ENCODE measurements at places on chromosomes 2 and 18.

- no peak for DNase-seq
These were observed 46.7 kb downstream of the FANCL start for GRCh38 chr2:58194458-58194857.

DNA sequence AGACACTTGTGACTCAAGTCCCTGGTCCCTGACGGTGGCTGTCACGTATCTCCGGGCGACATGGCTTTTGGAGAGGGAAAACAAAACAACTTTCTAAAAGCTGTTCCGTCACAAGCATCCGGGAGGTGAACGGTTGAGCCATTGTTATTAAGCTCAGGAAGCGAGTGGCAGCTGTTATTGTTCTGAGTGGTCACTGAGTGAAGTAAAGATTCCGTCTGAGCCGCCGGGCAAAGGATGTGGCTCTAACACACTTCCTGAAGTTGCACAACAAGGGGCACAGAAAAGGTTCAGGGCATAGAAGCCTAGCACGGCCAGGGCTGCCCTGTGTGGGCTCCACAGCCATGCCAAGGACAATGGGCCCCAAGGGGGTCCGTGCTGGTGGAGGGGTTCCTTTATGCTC is 24.3 kb downstream of the INPP5D start:
- no peak for DNase-seq

DNA sequence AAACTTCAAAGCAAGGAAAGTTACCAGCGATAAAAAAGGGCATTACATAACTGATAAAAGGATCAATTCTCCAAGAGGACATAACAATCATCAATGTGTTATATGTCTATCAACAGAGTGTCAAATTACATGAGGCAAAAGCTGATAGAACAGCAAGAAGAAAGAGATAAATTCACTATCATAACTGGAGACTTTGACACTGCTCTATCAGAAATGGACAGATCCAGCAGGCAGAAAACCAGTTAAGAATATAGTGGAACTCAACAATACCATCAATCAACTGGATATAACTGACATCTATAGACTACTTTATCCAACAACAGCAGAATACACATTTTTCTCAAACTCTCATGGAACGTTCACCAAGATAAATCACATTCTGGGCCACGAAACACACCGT is 65.0 kb downstream of the ROCK2 start:
- DNase-seq: no peak

DNA sequence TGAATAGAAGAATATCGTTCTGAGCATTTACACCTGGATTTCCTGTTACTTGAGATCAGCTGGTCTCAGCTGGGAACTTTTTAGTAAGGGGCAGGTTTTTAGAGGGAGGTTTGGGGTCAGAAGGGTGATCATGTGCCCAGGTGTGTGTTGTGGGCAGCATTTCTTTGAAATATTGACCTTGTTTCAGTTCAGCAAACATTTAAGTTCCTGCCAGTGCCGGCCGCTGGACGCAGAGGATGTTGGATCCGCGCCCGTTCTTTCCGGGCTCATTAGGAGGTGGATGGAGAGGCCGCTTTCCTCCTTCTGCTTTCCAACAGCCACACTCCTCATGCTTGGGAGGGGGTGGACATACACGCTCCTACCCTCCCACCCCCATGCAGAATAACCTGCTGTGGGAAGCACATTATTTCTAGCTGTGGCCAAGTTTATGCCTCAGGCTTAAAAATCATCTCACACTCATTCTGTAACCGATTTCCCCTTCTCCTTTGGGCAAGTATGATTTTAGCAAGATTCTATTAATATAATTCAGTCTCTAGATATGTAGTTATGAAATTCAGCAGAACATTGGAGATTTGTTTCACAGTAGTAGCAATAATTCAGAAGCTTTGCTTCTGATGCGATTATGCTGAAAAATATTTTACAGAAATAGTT is 131.4 kb downstream of the ZNF236 start:
- no peak for DNase-seq

GRCh38 chr2:18792226-18792629 is 202.9 kb upstream of the NT5C1B start:
- DNase-seq: no peak

DNA sequence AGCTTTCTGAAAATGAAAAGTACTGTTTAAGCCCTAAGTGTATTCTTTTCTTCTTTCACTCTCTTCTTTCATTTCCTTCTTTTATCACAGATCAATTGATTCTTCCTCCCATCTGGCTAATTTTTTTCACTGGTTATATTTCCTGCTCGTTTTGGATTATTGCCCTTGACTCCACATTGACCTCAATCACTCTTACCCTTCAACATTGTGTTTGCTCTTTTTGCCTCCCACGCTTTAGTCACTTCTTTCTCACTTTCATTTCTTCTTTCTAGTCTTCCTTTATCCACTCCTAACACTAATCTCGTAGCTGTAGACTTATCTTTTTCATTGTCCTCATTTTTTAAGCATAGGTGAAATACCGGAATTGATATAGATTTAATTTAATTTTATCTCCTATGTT is 320.3 kb upstream of the VRK2 start:
- no peak for DNase-seq

- DNase-seq: no peak
These were observed 124.8 kb downstream of the MSTN start for GRCh38 chr2:189937691-189938090.

DNA sequence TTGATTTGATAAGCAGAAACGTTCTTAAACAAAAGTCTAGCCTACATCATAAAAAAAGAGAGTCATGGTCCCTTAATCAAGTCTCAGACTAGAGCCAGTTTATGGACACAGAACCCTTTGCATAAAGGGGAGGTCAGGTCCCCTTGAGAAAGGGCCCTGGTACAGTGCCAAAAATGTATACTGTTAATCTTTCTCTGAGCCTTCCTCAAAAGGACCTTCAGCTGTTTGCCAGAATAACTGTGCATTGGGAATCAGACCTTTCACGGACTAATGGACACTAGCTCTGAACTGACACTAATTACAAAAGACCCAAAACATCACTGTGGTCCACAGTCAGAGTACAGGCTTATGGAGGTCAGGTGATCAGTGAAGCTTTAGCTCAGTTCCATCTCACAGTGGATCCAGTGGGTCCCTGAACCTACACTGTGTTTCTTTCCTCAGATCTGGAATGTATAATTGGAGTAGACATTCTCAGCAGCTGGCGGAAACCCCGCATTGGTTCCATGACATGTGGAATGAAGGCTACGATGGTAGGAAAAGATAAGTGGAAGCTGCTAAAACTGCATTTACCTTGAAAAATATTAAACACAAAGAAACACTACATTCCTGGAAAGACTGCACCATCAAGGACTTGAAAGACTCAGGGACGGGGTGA is 151.4 kb downstream of the TMEFF2 start:
- DNase-seq: no peak

DNA sequence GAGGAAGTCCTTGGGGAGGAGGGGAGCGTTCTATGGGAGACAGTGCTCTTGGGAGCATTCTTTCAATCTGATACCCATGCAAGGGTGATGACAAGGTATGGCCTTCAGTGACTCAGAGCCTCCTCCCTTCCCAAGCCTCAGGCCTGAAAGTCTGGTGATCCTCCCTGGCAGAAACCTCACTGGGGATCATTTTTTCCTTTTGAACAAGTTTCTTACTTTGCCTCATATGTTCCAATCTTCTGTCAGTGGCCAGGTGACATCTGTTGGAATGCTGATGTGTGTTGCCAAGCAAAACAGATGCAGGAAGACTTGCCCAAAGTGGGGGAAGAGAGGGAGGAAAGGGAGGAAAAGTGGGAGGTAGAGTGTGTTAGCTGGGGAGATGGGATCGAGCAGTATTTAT is 224.8 kb downstream of the NEDD4L start:
- DNase-seq: no peak

DNA sequence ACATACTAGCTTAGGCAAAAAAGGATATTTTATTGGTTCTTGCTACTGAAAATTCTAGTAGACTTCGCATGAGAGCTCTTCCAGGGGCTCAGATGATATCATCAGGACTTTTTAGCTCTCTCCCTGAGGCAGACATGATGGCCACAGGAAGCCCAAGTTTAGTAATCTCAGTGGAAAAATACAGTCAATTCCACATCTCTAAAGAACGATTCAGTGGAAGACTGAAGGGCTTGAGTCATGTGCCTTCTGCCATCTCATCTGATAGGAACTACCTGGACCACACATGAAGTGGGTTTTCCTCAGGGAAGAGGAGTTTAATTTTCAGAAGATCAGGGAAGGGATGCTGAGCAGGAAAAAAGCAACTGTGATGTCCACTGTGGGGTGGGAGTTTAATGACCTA is 117.3 kb downstream of the TTC27 start:
- no peak for DNase-seq

- no peak for DNase-seq
These were observed 88.0 kb downstream of the ACTR3 start for GRCh38 chr2:113977660-113978523.

- DNase-seq: no peak
These were observed 64.1 kb upstream of the SIX3 start for GRCh38 chr2:44877417-44877816.

GRCh38 chr2:62486439-62486765 is 19.6 kb downstream of the TMEM17 start:
- no peak for DNase-seq

DNA sequence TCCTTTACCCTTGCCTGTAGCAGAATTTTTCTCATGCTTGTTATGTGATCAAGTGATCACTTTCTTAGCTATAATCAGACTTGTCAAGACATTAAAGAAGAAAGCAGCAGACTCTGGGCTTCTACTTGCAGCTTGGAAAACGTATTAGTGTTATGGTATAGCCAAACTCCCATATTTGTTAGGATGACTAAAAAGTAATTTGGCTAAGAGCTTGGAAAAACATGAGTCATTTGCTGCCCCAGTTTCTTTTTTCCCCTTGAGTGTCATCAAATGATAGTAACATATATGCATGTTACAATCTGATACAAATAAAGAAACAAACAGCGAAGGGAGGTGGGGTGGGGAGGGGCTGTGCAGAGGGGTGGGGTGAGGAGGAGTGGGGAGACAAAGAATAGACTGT is 155.5 kb downstream of the IKZF2 start:
- no peak for DNase-seq

GRCh38 chr18:54116541-54117257 is 107.8 kb downstream of the MBD2 start:
- no peak for DNase-seq

- no peak for DNase-seq
These were observed 14.4 kb downstream of the ARID5A start for GRCh38 chr2:96550787-96551604.

GRCh38 chr2:232587512-232587911 is 37.0 kb downstream of the EIF4E2 start:
- DNase-seq: no peak

GRCh38 chr2:205975082-205975949 is 110.7 kb downstream of the INO80D start:
- DNase-seq: no peak

GRCh38 chr2:86124683-86125082 is 18.6 kb downstream of the PTCD3 start:
- no peak for DNase-seq

GRCh38 chr18:60215432-60215831 is 157.1 kb downstream of the MC4R start:
- DNase-seq: no peak

- DNase-seq: no peak
These were observed 155.3 kb downstream of the DPP4 start for GRCh38 chr2:161918692-161919091.

- DNase-seq: no peak
These were observed 45.5 kb upstream of the TNFRSF11A start for GRCh38 chr18:62279561-62279960.

GRCh38 chr2:1923541-1923940 is 179.2 kb upstream of the PXDN start:
- no peak for DNase-seq

DNA sequence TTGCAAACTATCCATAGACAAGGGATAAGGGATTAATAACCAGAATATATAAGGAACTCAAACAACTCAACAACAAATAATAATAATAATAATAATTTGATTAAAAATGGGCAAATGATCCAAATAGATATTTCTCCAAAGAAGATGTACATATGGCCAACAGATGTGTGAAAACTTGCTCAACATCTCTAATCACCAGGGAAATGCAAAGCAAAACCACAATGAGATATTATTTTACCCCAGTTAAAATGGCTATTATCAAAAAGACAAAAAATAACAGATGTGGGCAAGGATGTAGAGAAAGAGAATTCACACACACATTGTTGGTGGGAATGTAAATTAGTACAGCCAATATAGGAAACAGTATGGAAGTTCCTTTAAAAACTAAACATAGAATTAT is 26.9 kb downstream of the DNAH7 start:
- peak; percentile 32 for DNase-seq

GRCh38 chr2:55161295-55162210 is 70.5 kb downstream of the CLHC1 start:
- no peak for DNase-seq

DNA sequence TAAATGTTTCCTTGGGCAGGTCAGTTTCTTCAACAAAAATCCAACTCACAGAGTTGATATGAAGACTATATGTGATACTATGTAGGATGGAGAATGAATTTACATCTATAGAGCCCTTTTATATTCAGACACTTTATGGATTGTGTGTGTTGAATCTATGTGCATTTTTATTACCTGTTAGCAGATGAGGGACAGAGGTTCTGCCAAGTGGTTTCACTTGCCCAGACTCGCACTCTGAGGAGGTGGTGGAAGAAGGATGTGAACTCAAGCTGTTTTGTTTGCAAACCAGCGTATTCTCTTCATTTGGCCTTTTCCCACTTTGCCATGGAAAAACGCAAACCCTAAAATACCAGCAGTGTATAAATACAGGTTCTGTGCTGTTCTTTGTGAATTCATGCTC is 237.6 kb downstream of the TDRD15 start:
- no peak for DNase-seq

DNA sequence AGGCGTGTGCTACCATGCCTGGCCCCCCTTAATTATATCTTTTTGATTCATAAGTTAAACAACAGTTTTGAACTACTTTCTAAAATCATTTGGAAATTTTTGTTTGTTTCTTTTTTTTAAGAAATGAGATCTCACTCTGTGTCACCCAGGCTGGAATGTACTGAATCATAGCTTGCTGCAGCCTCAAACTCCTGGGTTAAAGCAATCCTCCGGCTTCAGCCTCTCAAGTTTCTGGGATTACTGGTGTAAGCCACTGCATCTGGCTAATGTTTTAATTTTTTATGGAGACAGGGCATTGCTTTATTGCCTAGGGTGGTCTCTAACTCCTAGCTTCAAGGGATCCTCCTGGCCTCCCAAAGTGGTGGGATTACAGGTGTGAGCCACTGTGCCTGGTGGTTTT is 71.5 kb downstream of the BABAM2 start:
- no peak for DNase-seq

GRCh38 chr18:67123901-67124300 is 392.6 kb downstream of the DSEL start:
- DNase-seq: no peak
